ENCODE measurements at places on chromosomes 12 and 14. TPM values are rescaled to one million over a fixed set of nuclear protein-coding genes. Genes with fewer than 3 reads are reported as not detected.

GRCh38 chr12:113056631-113057488 is at the start of gene DTX1:
TSS of gene DTX1 (plus strand) at chr12:113056730. CDS start at chr12:113058193, 1,463 bp downstream.
- peak; percentile 56 for DNase-seq

Gene TSPAN19
- not detected for total RNA-seq

DNA sequence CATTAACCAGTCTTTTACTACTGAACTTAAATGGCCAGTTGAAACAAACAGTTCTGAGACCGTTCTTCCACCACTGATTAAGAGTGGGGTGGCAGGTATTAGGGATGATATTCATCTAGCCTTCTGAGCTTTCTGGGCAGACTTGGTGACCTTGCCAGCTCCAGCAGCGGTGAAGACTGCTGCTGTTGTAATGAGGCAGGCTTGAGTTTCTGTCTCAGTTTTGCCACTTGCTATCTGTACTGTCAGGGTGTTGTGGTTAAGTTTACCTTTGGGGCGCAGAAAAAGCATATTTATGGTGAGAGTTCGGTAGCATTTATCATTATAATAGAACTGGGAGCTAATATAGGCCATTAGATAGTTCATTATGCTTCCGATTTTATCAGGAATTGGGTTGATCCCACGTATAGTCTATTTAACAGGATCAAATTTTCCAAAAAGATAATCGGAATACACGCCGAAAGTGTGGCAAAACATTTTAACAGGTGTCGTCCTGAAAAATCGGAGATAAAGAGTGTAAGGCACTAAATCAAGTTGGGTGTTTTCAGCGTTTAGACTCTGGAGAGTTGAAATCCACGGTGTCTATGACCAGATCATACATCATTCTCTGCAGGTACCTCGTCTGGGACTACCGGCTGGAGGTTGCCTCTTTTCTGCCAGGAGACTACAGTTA is 688 bp upstream of the NECAP1 start:
- DNase-seq = no peak

DNA sequence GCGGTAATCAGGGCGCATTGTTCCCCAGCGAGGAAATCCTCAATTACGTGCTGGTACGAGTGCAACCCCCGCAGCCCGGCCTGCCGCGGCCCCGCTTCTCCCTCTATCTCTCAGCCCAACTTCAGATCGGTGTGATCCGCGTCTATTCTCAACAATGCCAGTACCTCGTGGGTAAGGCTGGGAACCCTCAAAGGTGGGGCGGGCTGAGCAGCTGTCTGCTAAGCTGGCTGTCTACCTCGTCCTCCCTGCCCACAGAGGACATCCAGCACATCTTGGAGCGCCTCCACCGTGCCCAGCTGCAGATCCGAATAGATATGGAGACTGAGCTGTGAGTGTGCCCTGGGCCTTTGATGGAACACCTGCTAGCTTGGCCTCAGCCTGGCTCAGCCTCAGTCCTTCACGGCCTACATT is 996 bp downstream of the REC8 start:
- DNase-seq = no peak

GRCh38 chr14:67487937-67488893 is at the start of gene TMEM229B:
TSS of gene TMEM229B (minus strand) at chr14:67488721. CDS start at chr14:67473923, 14,798 bp downstream.
- DNase-seq = no peak

Gene BATF
- total RNA-seq = 0.82 TPM

- DNase-seq = no peak
These were observed 22.6 kb upstream of the SLC15A5 start for GRCh38 chr12:16300122-16300521.

- DNase-seq = no peak
These were observed 12.2 kb upstream of the NID2 start for GRCh38 chr14:52080808-52081755.

Gene MGST1
- total RNA-seq = 3.7 TPM

- DNase-seq = no peak
These were observed 132.8 kb upstream of the HIF1A start for GRCh38 chr14:61562321-61563161.

Gene TAS2R8
- total RNA-seq = under 0.01 TPM

Gene RNASE7
- total RNA-seq = not detected

DNA sequence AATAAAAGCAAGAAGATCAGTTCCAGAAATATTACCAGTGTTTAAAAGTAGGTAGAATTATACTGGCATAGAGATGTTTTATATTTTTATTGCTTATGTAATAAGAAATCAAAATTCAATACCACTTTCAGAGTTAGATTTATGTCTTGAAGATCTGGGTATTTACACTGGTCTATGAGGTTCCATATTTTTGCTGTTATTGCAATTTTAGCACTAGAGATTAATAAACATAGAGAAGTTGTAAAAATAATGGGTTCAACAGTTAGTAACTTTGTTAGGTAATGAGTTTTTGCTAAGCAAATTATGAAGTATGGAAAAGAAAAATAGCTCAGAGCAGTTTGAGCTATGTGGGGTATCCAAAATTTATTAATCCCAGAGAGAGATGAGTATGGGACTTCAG is 188.1 kb downstream of the SYT10 start:
- DNase-seq = no peak

DNA sequence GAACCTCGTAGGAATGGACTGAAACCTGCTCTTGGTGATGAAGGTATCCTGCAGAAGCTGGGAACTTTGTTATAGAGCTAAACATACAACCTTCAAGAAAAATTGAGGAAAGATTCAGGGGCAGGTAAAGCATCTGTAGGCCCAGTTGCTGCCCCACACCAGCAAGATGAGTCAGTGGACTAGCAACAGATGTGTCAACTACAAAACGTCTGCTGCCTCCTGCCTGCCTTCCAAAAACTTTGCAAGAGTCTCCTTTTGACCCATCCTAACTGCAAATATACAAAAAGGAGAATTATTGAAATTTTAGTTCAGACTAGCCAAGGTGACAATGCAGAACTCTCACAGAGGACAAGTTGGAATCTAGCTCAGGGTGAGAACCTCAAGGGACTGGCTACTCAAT is 60.9 kb upstream of the TMTC1 start:
- DNase-seq = no peak

Gene AVPR1A
- total RNA-seq = 14.3 TPM

DNA sequence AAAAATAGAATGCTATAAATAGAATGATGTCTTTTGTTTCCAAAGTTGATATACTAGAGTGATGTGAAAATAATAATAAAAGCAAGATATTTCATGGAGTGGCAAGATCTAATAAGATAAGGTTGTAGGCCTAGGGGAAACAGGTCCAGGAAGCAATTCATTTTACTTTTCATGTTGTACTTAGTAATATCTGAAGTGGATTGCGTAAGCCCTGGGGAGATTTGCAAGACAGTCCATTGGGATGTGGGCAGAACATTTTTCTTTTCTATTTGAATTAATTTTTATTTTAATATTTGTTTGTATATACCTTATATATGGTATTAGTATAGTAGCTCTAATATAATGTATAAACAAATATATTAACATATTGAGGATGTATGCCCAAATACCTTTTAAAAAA is 7.5 kb downstream of the NUBPL start:
- no peak for DNase-seq

DNA sequence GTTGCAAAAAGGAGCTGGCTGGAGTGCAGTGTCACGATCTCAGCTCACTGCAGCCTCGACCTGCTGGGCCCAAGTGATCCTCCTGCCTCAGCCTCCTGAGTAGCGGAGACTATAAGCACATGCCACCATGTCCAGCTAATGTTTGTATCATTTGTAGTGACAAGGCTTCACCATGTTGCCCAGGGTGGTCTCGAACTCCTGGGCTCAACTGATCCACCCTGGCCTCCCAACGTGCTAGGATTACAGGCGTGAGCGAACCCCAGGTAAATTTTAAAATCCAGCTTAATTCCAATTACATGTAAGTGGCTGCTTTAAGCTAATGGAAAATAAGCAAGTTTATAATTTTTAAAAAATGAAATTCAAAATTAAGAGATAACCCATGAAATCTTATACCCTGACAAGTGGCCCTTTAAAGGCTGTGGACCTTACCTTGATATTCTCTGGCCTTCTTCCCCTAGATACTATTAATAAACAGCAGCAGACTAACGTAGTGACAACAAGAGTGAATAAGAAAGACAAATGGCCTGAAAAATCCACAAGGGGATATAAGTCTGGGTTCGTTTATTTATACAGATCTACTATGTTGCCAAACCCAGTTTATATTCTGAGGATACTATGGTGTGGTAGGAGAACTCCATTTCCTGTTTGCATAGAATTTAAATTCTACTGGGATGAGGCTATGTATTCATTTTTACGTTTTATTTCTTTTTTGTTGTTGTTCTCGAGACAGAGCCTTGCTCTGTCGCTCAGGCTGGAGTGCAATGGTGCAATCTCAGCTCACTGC is 25.6 kb upstream of the SLC2A3 start:
- DNase-seq = no peak

Gene ADAMTS20
- total RNA-seq = 0.41 TPM

GRCh38 chr14:56049536-56049935 is 68.7 kb upstream of the PELI2 start:
- no peak for DNase-seq

- no peak for DNase-seq
These were observed 220.3 kb upstream of the ARID2 start for GRCh38 chr12:45509187-45509586.

Gene PIK3C2G
- total RNA-seq = 0.41 TPM

Gene GSKIP
- total RNA-seq = 39.1 TPM

DNA sequence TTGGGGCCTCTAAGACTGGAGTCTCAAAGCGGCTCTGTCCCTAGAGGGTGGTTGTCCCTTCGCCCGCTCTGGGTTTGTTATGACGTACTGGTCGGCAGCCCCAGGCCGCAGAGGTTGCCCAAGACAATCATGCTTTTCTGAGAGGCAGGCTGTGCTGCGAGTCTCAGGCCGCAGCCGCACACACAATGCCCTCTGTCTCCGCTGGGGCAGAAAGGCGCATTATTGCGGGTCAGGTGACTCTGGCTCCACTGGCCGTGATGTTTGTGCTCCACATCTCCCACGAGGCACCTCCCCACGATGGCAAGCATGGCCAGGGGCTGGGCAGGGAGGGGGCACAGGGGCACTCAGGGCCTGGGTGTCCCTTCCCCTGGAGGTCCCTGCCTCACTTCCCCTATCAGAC is 21.0 kb upstream of the PLEKHG3 start:
- no peak for DNase-seq

Gene CMKLR1
- 1.2 TPM for total RNA-seq

Gene SRRM4
- 5.7 TPM for total RNA-seq

DNA sequence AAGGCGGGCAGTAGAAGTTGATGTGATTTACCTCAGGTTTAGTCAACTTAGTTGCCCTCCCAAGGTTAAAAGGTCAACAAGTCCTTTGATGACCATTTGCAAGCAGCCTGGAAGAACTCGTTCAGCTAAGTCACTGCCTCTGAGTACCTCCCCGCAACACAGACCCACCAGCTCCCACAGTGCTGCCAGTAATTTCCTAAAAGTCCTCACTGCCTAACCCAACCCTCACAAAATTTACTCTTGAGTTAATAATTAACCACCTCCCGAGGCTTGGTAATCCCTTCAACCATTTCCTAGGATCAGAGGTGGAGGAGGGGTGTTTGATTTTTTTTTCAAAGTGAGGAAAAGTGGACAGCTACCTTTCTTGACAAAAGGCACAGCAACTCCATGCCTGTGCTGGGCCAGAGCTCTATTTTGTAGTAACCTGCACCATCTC is 55.8 kb downstream of the MAP3K9 start:
- DNase-seq = no peak

Gene BICDL1
- total RNA-seq = 24.5 TPM

- DNase-seq = no peak
These were observed 22.0 kb downstream of the GALC start for GRCh38 chr14:87971010-87971409.

Gene CLEC4E
- not detected for total RNA-seq

- DNase-seq = no peak
These were observed 51.4 kb upstream of the TMTC2 start for GRCh38 chr12:82635263-82635662.

DNA sequence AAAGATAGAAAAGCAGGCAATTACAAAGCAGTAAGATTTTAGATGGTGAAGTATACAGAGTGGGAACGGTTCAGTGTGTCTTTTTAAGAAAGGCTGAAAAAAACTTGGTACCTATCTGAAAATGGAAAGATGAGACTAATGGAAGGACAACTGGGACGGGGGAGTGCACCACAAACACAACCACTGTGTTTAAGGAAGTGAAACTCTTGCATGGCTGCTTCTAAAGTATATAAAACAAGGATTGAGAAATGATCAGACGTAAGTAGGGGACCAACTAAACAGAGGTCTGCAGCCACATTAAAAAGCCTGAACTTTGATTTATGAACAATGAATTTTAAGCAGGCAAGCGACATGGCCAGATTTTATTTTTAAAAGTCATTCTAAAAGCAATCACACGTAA is 328.6 kb downstream of the MDGA2 start:
- no peak for DNase-seq

GRCh38 chr14:101733211-101733610 is 28.3 kb upstream of the PPP2R5C start:
- no peak for DNase-seq

- DNase-seq = no peak
These were observed 128.8 kb downstream of the ADGRD1 start for GRCh38 chr12:131082290-131083194.

GRCh38 chr12:61290473-61290872 is 969.7 kb upstream of the USP15 start:
- no peak for DNase-seq

DNA sequence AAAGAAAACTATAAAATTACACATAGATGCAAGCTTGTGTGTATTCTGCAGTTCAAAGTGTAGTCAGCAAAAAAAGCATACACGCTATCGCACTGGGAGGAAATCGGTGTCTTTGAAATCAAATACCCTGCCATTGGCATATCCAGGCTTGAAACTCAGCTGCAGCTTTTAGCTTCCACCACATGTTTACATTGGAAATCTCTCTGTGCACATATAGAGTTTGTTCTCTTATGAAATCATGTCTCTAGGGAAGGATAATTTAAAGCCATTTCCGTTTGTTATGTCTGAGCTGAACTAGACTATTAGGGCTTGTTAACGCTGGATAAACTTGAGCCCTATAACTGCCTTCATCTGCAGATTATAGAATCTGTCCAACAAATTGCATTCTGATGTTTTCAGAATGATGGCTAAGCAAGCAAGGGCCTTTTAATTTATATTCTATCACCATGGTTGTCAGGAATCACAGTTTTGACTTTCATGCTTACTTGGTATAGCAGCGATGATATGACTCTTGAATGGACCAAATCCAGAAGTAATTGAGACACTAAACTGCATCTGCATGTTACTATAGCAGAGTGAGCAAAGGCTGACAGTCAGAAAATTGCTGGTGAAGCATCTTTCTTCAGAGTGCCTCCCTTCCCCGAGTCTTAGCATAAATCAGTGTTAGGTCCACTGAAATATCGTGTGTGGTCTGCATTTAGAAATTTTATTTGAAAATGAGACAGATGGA is 442.8 kb downstream of the ZFP36L1 start:
- no peak for DNase-seq

GRCh38 chr14:54299410-54300363 is 97.1 kb upstream of the CDKN3 start:
- DNase-seq = no peak

GRCh38 chr12:66713984-66714383 is 35.1 kb upstream of the GRIP1 start:
- DNase-seq = no peak

Gene NUDT4
- total RNA-seq = 148 TPM
